ENCODE measurements at places on chromosomes 2 and 18.

DNA sequence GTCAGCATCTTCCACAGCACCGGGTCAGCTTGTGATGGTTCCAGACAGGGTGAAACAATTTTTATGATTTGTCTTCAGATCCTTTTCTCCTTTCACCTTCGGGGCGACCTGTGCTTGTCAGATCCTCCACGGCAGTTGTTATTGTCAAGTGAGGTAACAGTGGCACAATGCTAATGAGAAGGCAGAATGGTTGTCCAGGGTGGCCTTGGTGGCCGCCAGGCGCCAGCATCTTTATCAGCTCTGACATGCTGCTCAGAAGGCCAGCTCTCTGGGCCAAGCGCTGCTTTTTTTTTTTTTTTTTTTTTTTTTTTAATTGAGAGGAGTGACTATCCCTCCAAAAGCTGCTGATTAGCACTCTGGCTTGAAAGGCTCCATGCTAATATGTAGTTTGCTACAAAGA, 52.3 kb upstream of the MGAT5 start:
- DNase-seq, result no peak

DNA sequence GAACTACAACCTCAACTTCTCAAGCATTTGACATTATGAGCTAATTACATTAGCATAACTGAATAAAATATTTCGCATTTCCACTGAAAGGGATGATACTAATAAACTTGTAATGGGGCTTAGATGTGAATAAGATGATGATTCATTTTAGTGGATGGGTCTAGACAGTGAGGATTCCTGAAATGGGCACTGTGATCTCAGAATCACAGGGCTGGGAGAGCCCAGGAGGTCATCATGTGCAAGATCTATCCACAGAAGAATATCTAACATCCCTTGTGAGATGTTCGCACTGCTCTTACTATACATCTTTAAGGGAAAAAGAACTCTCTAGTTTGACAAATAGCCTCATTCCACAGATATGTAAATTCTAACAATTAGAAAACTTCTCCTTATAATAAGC, 245.7 kb downstream of the DYM start:
- no peak for DNase-seq

DNA sequence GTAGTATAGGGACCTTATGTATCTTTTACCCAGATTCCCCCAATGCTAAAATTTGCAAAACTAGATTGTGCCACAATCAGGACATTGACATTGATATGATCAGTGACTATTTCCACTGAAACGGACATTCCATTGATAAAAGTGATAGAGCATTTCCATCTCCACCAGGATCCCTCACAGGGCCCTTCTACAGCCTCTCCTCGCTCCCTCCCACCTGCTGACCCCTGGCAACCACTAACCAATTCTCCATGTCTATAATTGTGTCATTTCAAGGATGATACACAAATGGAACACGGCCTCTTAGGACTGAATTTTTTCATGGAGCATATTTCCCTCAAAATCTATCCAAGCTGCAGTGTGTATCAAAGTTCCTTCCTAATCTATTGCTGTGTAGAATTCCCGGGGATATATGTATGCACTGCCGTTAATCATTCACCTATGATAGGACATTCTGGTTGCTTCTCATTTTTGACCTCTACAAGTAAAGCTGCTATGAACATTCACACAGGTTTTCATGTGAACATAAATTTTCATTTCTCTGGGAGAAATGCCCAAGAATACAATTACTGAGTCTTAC, 67.3 kb downstream of the UXS1 start:
- DNase-seq, result no peak

DNA sequence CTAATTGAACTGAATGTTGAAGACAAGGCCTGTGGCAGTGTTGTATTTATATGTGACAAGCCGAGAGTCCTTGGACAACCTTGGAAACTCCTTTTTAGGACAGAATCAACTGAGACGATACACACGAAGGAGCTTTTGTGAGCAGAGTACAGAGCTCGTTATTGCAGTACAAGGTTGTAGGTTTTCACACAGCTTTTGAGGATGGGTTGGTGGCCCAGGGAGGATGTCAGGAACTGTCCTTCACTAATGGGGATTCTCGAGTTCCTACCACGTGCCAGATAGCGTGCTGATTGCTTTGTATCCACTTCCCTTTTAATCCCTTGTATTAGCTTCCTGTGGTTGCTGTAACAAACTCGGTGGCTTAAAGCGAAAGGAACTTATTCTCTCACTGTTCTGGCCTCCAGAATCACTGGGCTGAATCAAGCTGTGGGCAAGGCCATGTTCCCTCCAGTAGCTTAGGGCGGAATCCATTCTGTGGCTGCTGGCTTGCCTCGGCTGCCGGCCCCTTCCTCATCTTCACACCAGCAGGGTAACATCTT, 20.2 kb downstream of the INPP4A start:
- peak; percentile 73 for DNase-seq

- no peak for DNase-seq
These were observed 44.9 kb downstream of the NCKAP5 start for GRCh38 chr2:133523406-133523805.

DNA sequence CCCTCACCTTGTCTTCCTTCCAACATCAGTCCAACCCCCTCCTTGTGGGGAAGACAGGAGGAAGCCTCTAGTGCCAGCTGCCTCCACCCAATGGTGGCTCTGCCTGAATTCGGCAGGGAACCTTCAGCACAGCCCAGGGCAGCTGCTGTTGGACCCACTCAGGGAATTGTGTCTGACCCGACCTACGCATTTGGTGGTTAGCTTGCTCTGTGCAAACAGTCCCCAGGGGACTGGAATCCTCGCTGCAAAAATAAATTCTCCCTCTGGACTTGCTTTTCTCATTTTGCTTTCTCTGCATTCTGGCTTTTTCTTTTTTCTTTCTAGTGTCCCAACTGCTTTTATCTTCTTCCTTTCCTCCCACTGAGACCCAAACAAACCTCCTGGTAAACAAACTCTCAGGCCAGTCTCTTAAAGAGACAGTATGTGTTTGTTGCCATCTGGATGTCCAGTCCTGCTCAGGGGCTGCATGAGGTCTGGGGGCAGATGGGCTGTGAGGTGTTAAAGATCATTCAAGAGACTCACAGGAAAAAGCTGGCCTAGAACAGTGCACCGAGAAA, 137.7 kb upstream of the HAAO start:
- DNase-seq, result no peak

DNA sequence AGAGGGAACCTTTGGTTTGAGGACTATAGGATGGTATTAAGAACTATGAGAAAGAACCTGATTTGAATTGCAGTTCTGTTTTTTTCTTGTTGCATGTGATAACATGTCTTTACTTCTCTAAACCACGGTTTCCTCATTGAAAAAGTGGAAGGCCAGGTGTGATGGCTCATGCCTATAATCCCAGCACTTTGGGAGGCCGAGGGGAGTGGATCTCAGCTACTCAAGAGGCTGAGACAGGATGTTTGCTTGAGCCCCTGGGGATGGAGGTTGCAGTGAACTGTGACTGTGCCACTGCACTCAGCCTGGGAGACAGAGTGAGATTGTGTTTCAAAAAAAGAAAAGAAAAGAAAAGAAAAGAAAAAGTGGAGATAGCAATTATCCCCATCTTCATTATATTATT, 32.3 kb downstream of the SCN9A start:
- DNase-seq, result no peak

- DNase-seq, result peak; percentile 55
These were observed 31.7 kb downstream of the UBE2F start for GRCh38 chr2:237998530-237998929.

GRCh38 chr2:60549928-60550177, 3.6 kb downstream of the BCL11A start:
- no peak for DNase-seq

- DNase-seq, result no peak
These were observed 70.4 kb downstream of the MRO start for GRCh38 chr18:50749421-50749820.
